ENCODE measurements at places on chromosomes 3 and 15.
A peak's percentile ranks its signal among the peaks of the same experiment; 100 is the strongest.

GRCh38 chr3:36736301-36736700 lies 28.1 kb downstream of the DCLK3 start:
- no peak for DNase-seq

DNA sequence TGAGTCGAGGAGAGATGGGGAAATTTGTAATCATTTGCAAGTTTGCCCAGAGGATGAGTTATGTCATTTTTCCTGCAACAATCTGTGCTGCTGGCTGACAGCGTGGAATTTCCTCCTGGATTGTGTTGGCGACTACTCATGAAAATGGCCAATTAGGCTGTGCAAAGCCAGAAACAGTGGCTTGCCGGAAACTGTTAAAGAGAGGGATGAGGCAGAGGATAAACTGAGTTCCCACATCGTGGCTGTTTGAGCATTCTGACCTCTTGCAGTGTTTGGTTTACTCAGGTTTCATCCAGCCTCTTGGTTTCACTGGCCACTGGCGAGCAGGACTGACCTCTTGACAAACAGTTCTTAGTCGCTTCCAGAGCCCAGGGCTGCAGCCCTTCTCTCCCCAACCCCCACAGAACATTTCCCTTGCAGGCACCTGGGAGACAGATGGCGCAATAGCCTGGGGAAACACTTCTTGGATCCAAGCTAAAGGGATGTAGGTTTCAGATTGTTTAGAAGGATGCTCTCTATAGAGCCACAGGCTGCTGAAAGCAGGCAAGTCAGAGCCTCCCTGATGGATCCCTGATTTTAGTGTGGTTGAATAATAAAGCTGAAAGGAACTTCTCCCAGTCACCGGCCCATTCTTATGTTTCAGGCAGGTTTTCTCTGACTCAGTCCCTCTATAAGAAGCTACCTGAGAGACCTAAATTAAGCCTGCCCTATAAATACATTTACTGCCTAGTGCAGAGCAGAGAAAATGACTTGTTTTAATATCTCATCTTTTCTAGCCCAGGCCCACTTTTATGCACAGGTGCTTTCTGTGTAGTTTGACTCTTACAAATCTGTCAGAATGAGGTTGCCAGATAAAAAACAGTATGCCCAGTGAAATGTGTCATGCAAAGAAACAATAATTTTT lies 92.8 kb upstream of the UBE2E1 start:
- peak; percentile 10 for DNase-seq

DNA sequence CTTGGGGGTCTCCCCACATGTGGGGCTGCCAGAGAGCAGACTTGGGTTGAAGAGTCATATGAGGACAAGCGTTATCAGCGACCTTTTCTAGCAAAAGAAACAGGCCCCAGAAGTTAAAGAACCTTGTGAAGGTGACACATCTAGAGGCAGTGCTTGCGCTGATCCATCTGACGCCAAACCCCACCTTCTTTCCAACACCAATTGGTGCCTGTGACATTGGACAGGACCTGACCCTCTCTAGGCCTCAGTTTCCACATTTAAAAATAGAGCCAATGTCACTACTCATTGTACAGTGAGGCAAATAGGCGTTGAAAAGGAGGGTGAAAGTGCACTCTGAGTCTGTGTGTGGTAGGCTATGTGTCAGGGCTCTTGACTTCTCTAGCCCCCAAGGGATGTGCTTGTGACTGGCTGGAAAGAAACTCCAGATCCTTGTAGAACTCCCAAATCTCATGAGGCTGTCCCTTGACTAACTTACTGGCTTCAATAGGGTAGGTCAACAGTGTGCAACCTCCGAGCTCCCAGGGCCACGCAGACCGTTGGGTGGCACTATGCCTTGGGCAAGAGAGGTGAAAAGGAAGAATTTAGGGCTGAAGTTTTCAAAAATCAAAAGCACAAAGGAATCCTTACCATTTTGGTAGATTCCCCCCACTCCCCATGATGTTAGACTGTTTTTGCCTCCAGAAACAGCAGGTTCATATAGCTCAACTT lies 666 bp upstream of the FAM219B start:
- no peak for DNase-seq

DNA sequence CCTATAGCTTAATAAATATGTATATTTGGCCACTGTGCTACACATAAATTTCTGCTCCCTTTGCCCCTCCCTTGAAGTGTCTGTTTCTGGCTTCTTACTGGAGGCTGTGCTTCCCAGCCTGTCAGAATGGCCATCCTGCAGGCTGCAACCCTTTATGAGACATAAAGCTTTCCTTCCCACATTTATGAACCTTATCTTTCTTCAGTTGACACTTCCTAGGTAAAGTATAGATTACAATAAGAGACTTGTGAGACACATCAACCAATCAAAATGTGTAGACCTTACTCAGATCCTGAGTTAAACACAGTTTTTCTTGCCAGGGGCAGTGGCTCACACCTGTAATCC lies 29.5 kb downstream of the SCN11A start:
- DNase-seq: no peak

- DNase-seq: no peak
Measured at GRCh38 chr3:194312743-194313281, 38.3 kb downstream of the CPN2 start.

GRCh38 chr3:118900737-118901525 lies 133.7 kb downstream of the IGSF11 start:
- no peak for DNase-seq

DNA sequence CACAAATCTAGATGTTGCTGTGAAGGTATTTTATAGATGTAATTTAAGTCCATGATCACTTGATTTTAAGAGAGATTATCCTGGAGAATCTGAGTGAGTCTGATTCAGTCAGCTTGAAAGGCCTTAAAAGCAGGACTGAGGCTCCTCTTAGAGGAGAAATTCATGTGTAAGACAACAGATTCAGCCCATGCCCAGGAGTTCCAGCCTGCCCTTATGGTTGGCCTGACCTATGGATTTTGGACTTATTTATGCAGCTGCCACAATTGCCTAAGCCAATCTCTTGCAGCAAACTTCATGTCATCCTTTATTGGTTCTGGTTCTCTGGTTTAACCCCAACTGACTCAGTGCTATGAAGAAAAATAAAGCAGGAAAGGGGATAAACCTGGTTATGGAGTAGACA lies 296.5 kb upstream of the RASGRP1 start:
- no peak for DNase-seq

Data from C1 segment of cervical spinal cord (tissue), 14 donors.